ENCODE measurements at places on chromosomes 4 and X. TPM values are rescaled to one million over a fixed set of nuclear protein-coding genes. Genes with fewer than 3 reads are reported as not detected.

GRCh38 chr4:25803720-25804225, 59.0 kb downstream of the SEL1L3 start:
- H3K4me3 ChIP-seq = no peak overlapping the region
- H3K4me1 ChIP-seq = no peaks in the 10 kb centered on the region
- no peak for DNase-seq
- no peaks in the 10 kb centered on the region for H3K27me3 ChIP-seq
- H3K27ac ChIP-seq = no peak overlapping the region

DNA sequence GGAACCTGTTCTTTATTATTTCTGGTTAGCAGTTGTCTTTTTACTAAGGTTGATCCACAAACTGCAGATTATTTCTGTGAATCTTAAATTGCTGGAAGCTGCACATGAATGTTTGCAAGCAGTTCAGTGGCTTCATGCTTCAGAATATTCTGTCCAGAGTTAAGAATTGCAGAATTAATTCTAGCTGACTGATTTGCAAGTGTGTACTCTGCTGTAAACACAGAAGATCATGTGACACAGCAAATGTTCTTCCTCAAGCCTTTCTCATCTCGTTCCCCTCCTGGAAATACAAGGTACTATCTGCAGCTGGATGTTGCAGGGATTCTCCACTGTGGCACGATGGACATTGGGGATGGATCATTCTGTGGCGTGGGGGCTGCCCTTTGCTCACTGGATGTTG, 16.8 kb upstream of the CLTRN start:
- DNase-seq = no peak
- H3K4me1 ChIP-seq = peaks cover 6% of the 10 kb centered on the region
- H3K27me3 ChIP-seq = no peaks in the 10 kb centered on the region
- H3K4me3 ChIP-seq = no peak overlapping the region
- H3K36me3 ChIP-seq = no peaks in the 10 kb centered on the region

- peak overlapping the region; percentile 94 for H3K4me3 ChIP-seq
- peaks cover 17% of the 10 kb centered on the region for H3K4me1 ChIP-seq
- peaks cover 1% of the 10 kb centered on the region for H3K36me3 ChIP-seq
Measured at GRCh38 chr4:105472871-105473323, 965 bp downstream of the PPA2 start.

DNA sequence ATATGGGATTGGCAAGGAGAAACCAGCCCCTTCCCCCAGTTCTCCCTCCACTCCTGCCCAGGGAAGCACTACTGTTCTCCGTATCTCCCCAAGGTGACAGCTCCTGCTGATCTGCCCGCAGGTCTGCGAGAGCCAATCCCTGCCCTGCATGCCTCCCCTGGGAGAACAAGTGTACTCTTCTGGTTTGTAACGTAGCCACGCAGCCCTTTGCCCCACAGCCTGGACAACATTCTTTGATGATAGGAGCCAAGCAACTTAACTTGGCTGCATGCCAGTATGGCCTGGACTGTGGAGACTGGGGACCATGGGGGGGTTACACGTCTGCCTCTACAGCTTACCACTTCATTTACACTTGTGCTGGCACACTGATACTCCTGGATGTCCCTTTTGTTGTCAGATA, 2.0 kb downstream of the STBD1 start:
- no peak overlapping the region for H3K4me3 ChIP-seq
- H3K4me1 ChIP-seq = peaks cover 22% of the 10 kb centered on the region
- DNase-seq = no peak
- H3K27me3 ChIP-seq = no peaks in the 10 kb centered on the region

GRCh38 chr4:76718831-76719230, 179.1 kb downstream of the SOWAHB start:
- H3K27me3 ChIP-seq = no peaks in the 10 kb centered on the region
- no peaks in the 10 kb centered on the region for H3K36me3 ChIP-seq
- DNase-seq = no peak
- H3K27ac ChIP-seq = no peak overlapping the region
- H3K4me3 ChIP-seq = no peak overlapping the region

DNA sequence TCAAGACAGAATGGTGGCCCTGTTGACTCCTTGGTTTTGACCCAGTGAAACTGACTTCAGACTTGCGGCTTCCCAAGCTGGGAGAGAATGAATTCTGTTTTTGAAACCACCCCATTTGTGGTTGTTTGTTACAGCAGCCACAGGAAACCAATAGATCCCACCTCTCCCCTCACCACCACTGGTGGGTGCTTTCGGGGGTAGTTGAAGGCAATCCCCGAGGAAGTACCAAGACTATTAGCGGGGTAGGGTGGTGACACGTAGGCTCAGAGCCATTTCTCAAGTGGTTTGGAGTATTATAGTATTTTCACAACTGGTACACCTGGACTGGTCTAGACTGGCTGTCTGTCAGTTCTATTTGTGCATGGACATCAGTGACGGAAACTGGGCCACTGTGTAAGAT, 189.1 kb upstream of the RBPJ start:
- H3K4me1 ChIP-seq = peaks cover 14% of the 10 kb centered on the region
- H3K36me3 ChIP-seq = no peaks in the 10 kb centered on the region
- no peak overlapping the region for H3K27ac ChIP-seq
- no peak overlapping the region for H3K4me3 ChIP-seq
- H3K27me3 ChIP-seq = no peaks in the 10 kb centered on the region

Gene SEPTIN6
- total RNA-seq = 310 TPM

Gene PDE6B
- 15.1 TPM for total RNA-seq
